Right cardiac atrium (tissue), 5 donors: ENCODE measurements at places on chromosomes 6 and 20.

DNA sequence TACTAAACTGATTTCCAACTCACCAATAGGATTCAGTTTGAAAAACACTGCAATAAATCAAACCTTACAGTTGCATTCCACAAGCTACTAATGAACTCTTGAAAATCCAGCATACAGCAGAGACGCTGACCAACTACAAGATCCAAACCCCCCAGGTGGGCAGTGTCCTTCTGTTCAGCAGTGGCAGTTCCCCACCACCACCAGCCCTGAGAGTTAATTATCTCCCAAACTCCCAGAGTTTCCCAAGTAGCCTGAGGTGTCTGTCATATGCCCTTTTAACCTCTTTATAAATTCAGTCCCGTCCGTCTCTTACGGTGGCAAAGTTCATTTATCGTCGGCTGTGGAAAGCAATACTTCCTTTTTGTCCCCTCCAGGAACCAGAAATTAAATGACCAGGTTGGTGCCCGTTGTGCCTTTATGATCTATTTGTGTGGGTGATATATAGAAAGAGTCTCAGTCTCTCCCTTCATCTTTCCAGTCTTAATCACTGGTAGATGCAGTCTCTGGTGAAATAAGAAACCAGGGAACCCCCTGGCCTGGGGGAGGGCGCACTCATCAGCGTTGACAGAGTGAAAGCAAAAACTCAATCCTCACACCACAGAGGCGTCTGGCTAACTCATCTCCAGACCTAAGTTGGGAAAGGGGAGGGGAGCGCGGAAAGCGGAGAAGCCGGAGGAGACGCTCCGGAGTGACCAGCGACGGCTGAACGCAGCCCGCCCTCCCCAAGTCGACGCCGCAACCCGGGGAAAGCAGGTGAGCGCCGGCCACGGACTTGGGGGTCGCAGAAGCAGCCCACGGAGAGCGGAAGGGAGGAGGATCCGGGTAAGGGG is 717 bp downstream of the MRPL14 start:
- DNase-seq = peak; percentile 79

- DNase-seq = no peak
Observed at GRCh38 chr6:167208819-167209576, 51.2 kb upstream of the GPR31 start.

DNA sequence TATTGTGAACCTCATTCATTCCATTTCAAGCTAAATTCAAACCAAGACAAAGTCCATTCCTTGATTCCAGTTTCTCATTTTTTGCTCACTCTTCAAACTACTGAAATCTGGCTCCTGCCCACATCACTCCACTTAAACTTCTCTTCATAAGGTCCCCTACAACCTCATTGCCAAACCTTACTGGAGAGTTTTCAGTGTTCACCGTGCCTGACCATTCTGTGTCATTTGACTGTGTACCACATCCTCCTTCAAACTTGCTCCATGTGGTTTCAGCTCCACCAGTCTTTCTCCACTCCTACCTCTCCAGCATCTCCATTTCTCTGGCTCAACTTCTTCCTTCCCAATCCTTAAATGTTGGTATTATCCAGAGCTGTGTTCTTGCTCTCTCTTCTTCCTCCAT is 38.5 kb upstream of the TAB2 start:
- no peak for DNase-seq

- DNase-seq = no peak
Observed at GRCh38 chr20:19453410-19453809, 241.0 kb downstream of the SLC24A3 start.

DNA sequence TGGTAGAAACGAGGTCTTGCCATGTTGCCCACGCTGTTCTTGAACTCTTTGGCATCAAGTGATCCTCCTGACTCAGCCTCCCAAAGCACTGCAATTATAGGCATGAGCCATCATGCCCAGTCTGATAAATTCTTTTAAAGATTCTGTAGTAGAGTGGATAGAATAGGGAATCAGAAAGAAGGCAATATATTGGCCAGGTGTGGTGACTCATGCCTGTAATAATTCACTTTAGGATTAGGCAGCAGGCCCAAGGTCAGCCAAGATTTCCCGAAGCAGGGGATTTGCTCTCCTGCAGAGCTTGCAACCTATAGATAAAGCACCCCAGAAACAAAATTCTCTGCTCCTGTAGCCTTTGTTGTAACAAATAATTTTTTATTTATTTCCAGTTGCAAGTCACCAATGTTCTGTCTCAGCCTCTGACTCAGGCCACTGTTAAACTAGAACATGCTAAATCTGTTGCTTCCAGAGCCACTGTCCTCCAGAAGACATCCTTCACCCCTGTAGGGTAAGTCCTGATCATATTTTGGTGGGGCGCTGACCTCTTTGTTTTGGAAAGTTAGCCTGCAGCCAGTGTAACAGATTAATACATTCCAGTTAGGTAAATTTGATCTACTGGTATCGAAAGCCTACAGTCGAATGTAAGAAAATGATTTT is 30.4 kb upstream of the MROH8 start:
- no peak for DNase-seq

DNA sequence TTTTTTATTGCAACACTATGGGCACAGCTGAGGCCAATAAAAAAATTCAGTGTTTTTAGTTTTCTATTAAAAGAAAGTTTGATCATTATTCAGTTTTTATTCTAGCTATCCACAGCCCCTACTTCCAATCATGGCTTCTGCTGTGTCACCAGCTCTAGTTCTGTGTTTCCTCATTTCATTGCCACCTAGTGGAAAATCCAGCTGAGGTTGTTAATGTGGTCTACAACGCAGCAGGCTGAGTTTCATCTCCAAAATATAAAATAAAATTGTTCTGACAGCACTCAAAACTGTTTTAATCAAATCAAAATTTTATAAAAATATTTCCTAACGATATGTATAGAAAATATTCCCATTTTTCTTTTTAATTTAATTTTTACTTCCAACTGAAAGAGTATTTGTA is 13.6 kb downstream of the COL9A1 start:
- no peak for DNase-seq

- no peak for DNase-seq
Observed at GRCh38 chr6:44781912-44782597, 394.5 kb downstream of the CDC5L start.

GRCh38 chr6:132511210-132511830 is 1.6 kb downstream of the STX7 start:
- DNase-seq = no peak

GRCh38 chr20:1001911-1002681 is at the start of gene RSPO4:
TSS of gene RSPO4 (minus strand) at chr20:1002311. CDS start at chr20:1002164, 147 bp downstream.
- no peak for DNase-seq

DNA sequence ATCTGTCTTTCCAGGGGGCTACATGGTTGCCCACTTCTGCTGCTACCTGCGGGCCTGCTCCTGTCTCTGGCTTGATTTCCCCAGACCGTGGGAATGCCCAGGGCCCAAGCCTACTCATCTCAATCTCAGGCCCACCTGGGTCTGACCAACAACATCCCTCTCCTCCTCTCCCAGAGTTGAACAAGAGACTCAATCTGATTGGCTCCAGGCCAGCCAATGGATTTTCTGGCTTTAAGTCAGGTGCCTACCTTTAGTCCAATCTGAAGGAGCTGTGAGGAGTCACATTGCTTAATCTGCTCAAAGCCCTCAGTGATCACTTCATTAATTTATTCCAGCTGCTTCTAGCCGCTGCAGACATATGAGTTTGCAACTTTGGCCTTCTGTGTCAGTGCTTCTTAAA is 162.4 kb upstream of the KCNG1 start:
- no peak for DNase-seq

DNA sequence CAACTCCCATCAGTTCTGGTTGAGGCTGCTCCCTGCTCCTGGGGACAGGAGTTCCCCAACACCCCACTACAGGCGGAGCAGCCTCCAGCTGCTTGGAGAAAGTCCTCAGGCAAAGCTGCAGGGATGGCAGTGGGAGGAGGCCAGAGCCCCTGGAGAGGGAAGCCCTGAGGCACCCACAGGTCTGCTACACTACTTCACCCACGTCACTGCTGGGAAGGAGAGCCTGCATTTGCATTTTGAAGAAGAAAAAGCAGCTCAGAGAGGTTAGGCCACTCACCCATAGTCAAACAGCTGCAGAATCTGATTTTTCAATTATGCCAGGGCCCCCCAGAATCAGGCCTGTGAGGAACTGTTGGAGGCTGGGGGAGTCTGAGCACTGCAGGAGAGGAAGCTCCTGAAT is 17.2 kb downstream of the BFSP1 start:
- DNase-seq = no peak

- DNase-seq = no peak
Observed at GRCh38 chr6:33329058-33329457, 11.5 kb upstream of the ZBTB22 start.

DNA sequence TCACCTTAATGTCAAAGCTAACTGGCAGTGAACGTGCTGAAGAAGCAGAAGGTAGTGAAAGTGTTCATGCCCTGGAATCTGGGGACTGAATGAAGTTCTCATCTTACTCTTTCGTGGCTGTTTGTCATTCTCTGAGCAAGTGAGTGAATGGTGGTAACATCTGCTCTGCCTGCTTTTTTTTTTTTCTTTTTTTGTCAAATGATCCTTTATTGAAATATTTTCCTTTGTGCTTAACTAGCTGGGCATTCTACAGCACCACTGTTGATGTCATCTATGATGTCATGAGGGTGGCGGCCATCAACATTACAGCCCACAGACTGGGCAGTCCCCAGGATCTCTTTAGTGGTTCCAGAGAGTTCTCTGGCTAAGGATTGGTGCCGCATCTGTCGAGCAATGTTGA is 65.2 kb downstream of the RIN2 start:
- DNase-seq = no peak

DNA sequence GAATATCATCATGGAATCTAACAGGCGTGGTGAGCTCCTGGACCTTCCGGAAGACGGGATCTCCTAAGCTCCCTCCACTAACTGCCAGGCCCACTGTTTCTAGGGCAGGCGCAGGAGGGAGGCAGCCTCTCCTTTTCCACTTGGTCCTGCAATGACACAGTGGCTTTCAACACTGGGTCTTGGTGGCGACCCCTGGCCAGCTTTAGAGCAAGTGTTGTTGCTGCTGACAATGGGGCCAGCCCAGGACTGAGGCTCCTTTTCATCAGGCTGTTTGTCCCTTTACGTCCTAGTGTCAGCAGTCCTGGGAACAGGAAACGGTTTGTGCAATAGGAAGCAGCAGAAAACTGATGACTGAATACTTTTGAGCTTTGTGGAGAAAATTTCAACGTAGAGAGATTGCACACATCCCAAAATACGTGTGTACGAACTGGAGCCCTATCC is 9.7 kb upstream of the QKI start:
- peak; percentile 77 for DNase-seq

- DNase-seq = no peak
Observed at GRCh38 chr20:58908221-58908620, 55.7 kb downstream of the GNAS start.

DNA sequence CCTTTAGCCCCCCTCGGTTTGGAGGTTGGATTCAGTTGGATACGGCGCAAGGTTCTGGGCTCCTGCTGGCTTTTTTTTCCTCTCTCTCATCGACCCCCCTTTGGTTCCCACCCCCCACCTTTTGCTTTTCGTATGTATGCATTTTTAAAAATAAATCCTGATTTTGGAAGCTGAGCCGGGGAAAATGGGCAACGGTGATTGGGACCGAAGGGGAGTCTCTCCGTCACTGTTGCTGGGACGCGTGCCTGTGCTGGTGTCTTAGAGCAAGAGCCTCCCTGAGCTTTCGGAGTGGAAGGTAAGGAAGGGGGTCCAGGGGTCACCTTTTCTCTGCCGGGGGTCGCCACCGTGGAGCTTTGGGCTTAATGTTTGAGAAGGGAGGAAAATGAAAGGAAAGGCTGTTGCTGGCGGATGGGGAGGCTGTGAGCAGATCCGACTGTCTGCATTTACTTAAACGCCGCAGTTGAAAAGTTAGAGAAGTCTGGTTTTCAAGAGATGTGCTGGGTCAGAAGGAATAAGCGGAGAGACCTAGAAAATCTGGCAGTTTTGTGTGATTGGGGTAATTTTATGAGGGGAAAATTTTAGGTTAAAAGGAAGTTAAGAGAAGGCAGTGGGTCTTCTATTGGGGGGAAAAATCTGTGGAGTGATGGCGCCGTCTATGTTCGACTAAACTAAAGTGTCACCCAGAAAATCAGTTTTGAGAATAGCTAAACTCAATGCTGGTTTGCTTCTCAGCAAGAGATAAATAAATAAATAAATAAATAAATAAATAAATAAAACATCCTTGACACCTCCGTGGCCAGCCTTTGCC is 828 bp downstream of the ADGRB3 start:
- peak; percentile 61 for DNase-seq

DNA sequence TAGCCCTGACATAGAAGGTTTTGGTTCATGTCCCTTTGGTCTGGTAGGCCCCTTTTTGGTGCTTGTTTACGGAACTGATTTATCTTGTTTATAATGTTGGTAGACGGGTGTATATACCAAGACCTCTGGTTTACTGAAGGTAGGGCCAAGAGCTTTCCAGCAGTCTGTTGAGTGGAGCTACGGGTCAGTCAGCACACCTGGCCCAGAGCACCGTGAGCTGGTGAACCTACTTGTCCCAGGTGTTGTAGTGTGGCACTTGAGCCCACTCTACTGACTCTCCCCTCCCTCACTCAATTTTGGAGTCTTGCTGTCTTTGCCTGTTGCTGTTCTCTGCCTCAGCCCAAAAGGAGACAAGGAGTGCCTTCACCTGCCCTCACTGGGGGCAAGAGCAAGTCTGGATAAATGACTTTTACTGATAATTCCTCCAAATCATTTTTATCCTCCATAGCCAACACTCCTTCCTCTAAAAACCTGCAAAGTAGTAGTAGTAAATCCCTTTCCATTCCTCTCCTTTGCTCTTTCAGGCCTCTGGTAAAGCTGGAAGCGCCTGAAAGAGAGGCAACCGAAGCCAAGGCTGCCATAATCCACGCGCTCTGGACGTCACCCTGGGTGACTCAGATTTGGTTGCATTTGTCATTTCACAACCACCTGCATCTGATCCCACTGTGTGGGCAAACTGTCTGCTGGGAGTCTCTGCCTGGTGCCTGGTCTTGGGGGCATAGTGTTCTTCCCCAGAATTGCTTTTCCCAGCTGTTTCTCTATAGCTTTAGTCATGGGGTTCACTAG is 22.2 kb downstream of the RREB1 start:
- DNase-seq = no peak

- DNase-seq = no peak
Observed at GRCh38 chr6:6581054-6581453, 7.5 kb upstream of the LY86 start.

DNA sequence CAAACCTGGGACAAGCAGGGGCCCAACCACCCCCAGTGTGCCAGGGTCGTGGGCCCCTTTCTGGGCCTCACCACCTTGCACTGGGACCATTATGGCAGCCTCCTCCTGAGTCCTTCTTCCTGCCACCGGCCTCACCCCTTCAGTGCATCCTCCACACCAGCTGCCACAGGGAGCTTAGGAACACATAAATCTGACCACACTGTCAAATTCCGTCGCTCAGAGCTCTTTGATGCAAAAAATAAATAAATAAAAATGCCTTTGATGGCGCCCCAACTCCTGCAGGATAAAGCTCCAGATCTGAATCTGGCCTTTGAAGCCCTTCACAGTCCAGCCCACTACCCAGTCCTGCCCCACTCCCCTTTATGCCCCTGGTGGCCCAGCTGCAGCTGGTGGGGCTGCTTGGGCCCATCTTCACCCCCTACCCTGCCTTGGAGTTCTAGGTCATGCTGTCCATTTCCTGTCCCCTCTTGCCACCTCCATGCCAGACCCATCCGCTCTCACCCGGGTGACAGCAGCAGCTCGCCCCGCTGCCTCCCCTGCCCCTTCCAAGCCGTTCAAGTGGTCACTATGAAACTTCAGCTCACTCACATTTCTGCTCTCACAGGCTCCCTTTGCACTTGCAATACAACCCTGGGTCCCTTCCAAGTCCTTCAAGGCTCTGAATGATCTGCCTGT is 16.0 kb downstream of the MYH7B start:
- no peak for DNase-seq
